Stimulated activated CD8-positive, alpha-beta memory T cell treated with anti-CD3 and anti-CD28 coated beads, Interleukin-7, amount 100 ng/mL, for 4 hours (primary cell): ENCODE measurements at places on chromosomes 12 and 14.

GRCh38 chr14:95545515-95546168, 10.8 kb downstream of the GLRX5 start:
- no peak for DNase-seq

DNA sequence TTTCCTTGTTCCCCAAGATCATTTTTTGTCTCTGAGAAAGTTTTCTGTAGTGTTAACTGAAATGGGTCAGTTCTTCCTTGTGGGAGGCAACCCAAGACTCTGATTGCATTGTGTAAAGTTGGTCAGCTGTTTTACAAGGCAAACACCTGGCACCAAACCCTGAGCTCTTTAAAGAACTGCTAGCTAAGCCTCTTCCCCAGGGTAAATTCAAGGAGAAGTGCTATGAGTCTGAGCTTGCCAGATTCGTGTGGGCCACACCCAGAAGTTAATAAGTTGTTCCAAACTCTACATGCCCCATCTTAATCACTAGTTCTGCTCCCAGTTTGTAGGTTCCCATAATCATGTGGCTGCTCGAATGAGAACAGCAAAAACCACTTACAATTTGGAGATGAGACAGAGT, 214.5 kb downstream of the BTG1 start:
- no peak for DNase-seq

DNA sequence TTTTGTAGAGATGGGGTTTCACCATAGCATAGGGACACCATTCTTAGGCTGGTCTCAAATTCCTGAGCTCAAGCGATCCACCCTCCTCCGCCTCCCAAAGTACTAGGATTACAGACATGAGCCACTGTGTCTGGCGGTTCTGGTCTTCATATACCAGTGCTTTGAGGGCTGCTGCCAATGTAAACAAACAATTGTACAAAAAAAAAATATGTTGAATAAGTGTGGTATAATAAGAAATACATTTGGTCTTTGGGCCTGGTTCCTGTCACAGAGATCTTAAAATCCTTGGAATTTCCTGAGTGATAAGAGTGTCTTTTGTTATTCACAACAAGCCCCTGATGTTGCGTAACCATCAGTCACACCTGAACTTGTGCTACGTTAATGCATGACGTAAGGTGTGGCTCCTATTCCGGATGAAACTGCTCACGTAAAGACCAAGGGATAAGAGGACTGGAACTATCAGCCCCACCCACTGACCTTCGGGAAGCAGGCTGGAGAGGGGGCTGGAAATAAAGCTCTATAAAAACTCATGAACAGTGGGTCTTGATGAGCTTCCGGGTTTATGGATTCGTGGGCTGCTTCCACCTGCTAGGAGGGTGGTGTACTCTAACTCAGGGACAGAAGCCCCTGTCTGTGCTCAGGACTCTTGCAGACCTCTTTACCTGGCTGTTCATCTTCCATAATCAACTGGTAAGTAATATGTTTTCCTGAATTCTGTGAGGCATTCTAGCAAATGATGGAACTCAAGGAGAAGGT, 16.5 kb upstream of the RIMKLB start:
- no peak for DNase-seq

DNA sequence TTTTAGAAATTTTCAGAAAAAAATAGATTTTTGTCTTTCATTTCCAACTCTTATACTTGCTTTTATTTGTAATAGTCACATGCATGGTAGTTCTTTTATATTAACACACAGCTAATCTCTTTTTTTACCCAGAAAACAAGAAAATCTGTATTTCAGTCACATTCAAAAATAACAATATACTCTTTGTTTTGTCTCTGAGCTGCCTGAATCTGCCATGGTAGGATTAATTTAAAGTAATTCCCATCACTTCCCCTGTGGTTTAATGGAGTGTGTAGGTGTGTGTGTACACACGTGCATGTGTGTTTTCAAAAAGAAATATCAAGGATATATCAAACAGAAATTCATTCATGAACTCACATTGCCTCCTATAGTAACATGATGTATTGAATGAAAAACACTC, 42.6 kb downstream of the PDZRN4 start:
- DNase-seq, result no peak

GRCh38 chr14:33847066-33847465, 103.8 kb downstream of the EGLN3 start:
- DNase-seq, result no peak

DNA sequence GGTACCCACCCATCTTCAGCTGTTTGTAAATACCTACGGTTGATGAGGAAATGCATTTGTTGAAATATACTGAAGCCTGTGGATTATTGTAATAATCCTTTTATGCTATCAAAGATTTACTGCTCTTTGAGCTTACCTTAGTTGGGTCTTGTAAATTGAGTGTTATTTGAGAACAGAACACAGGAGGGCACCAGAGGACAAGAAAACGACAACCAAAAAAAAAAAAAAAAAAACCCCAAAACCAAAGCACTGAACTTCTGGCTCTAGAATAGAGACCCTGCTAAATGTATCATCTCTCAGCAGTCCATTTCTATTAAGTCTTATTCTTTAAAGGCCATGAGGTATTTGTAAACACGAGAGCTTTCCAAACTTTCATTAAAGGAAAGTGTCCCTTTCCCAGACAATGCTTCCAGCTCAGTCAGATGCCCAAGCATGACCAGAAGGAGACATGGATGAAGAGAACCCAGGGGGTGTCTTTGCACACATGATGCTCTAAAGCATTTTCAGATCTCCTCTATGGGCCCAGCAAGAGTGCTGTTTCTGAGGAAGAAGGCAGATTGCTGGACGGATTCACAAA, 763.9 kb downstream of the NRXN3 start:
- no peak for DNase-seq

DNA sequence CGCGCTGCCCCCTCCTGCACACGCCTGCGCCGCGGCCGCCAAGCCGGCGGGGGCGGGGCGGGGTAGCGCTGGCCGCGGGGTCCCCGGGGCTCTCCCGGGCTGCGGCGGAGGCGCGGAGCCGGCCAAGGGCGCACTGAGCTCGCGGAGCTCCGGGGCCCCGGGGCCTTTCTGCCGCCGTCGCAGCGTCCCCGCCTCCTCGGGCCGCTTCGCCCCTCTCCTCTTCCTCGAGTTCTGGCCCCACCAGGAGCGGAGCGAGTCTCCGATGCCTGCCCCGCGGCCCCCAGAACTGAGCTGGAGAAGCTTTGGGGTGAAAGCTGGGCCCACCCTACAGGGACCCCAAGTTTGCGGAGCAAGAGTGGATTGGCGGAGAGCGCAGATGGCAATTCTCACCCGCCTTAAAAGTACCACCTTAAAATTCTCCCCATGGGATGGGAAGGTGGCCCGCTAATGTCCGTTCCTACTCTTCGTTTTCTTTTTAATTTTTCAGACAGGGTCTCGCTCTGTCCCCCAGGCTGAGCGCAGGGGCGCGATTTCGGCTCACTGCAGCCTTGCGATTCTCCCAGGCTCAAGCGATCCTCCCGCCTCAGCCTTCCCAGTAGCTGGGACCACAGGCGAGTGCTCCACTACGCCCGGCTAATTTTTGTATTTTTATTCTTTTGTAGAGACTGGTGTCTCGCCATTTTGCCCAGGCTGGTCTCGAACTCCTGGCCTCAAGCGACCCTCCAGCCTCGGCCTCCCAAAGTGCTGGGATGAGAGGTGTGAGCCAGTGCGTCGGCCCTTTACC, 129.6 kb downstream of the NDUFA12 start:
- DNase-seq, result no peak

GRCh38 chr12:31533470-31533869, 57.5 kb downstream of the DENND5B start:
- DNase-seq, result no peak

DNA sequence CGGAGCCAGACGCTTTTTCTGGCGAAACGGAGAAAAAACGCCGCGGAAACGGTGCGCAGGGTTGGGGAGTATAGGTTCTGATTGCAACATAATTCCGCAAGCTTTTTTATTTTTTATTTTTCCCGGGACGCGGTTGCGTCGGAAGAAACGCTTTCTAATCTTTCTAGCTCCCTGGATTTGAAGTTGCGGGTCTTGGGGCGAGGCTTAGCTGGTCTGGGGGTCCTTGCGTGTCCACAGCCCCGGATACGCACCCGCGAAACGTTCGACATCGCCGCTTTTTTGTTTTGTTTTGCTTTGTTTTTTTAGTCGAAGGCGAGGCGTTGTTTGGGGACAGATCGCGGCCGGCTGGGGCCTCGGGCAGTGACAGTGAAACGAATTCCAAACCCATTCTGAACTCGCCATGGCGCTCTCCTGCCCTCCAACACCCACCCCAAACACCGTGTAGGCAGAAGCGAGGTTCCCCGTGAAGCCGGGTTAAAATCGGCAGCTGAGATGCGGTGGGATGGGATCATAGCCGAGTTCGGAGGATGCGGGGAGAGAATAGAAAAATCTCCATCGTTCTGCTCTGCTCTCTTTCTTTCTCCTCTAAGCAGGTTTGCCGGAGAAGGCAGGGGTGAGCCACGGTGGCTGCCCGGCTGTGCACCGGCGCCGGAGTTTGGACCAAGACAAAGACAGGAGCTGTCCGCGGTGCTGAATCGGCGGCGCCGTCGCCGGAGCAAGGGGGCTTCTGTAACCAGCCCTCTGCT, 8.1 kb upstream of the LHX5 start:
- DNase-seq, result no peak

DNA sequence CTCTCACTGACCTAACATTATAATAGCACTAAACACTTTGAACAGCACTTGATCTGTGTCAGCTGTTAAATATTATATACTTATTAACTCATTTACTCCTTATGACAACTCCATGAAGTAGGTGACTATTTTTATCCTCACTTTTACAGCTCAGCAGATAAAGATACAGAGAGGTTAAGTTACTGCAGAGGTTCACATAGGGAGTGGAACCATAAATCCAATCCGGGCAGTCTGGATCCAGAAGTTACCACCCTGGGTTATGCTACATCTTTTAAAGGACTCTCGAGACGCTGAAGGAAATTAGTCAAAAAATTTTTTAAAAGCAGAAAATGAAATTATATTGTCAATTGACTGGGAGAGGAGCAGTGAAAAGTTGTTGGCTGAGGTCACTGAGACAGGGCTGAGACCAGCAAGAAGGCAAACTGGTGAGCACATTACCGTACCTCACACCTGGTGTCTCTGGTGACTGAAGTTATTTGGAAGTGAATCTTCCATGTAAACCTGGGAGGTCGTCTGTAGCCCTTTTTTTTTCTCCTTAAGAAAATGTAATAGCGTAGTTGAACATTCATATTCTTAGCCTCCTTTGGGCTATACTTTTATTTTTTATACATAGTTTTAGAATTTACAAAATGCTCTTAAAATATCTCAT, 1.2 kb upstream of the RIMKLB start:
- DNase-seq, result no peak

DNA sequence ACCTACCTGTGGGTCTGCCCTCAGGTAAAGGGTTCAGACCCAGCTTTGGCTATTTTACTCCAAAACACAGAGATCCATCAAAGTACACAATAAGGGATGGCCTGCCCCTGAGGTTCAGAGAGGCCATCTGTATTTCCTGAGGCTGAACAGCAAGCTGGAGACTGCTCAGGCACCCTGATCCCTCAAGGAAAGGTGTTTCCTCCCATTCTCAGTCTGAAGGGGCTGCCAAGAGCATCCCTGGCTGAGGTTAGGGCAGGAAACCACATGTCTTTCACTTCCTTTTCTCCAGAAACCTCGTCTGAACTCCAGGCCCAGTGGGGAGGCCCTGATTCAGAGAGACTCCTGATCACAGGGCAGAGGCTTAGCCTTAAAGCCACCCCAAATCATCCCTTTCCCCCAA, 1.5 kb downstream of the RILPL1 start:
- DNase-seq, result no peak

- DNase-seq, result no peak
Measured at GRCh38 chr12:70180130-70180529, 63.1 kb upstream of the CNOT2 start.

GRCh38 chr14:99382781-99383471, 97.7 kb downstream of the SETD3 start:
- DNase-seq, result no peak

DNA sequence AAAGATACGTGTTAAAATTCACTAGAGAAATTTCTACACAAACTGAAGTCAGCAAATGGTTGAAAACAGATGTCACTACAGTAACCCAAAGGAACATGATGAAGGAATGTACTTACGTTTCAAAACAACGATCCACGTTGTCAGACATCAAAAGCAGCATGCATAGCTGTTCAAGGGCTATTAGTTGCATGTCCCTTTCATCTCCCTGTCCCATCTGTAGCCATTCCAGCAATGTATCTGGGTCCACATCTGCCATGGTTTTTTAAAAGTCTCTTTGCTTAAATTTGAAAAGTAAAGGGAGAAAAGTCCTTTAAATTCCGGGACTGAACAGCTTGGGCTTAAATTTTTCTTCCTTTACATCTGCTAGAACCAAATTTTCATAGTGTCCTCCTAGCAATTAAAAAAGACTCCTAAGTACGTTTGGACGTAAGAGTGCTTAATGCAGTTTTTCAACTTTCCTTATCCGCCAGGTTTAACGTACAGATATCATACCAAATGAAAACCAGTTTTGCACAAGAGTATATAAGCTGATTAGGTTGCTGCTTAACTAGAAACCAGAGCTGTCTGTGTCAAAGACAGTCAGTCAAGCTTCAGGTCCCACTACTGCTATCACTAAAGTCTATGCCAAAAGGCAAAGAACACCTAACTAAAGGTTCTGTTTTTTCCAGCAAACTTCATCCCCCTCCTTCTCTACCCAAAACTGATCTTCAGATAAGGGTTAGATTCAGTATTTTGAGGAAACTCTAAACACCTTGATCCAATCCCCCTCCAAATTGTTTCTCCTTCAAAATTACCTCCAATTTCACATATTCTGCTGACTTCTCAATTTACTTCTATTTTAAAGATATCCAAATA, 1.7 kb downstream of the HECTD1 start:
- DNase-seq, result no peak

- DNase-seq, result no peak
Measured at GRCh38 chr12:90124289-90124688, 415.7 kb upstream of the ATP2B1 start.

GRCh38 chr12:77514511-77514910, 316.2 kb upstream of the NAV3 start:
- no peak for DNase-seq

- DNase-seq, result no peak
Measured at GRCh38 chr12:24770821-24771220, 178.1 kb downstream of the BCAT1 start.

DNA sequence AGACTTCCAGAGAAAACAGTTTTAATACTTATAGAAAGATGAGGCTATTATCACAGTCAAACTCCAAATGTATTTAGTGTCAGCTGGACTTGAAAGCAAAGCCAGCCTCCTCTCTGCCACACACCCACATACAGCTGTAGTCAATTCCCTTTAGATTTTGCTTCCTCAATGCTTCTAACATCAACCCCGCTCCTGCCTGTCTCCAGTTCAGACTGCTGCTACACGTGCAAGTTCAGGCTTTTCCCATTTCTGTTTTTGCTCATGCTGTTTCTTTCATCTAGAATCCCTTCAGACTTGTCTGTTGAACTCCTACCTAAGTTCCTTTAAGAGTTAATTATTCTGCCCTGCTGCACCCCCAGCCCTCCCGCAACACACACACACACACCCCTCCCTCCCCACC, 380.0 kb downstream of the KCNH5 start:
- no peak for DNase-seq

GRCh38 chr12:125069616-125070015, 4.4 kb downstream of the AACS start:
- no peak for DNase-seq
